ENCODE measurements at places on chromosomes 3 and 15.

DNA sequence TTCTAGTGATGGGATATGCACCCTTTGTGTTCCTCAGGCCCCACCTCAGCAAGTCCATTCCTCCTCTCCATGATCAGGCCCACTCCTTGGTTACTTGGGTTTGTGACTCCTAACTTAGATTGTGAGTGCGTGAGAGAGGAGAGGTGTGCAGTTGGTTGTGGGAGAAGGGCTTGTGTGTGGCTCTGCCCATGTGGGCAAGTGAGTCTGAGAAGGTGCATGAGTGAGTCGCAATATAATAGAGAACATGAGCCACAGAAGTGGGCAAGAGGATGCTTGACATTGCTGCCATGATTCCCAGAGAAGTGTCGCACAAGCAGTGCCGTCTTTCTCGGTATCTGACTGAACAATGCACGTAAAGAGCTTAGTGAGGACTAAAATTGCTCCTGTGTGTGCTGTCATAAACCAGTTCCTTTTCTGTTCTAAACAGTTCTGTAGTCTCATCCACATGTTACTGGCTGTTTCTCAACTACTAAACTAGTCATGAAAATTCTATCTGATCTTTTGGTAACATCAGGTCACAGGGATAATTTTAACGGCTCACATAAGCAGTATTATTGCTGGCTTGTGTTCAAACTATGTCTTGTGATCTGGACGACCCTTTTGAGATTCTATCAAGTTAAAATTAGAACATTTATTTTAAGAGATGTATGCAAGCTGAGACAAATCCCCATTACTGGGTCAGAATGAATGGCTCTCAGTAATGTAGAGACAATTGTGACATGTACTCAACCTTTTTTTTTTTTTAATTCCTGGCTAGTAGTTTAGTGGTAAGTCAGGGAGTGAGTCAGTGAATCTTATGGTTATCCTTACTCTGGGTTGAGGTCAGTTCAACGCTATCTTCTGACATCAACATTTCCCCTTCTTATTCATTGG, 25.6 kb downstream of the GYG1 start:
- DNase-seq = no peak

DNA sequence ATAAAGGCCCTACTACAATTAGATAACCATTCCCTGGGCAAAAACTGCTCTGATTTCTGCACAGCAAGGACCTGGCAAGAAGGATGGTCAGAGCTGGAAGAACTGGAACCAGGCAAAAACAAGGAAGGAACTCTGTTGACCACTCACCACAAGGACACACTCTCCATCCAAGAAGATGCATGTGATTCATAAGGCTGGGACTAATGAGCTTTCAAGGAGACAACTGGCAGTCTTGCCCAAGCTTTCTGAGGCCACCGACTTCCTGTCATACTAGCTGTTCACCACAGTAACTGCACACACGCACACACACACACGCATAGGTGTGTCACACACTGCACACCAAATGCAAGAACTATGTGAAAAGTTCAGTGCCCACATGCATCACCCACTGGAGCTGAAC, 256.6 kb downstream of the OCA2 start:
- no peak for DNase-seq

GRCh38 chr3:165259541-165260193, 63.5 kb upstream of the SLITRK3 start:
- no peak for DNase-seq

GRCh38 chr3:44848634-44849033, 13.1 kb upstream of the TMEM42 start:
- no peak for DNase-seq

- no peak for DNase-seq
Observed at GRCh38 chr3:43905157-43905556, 214.4 kb downstream of the ABHD5 start.

DNA sequence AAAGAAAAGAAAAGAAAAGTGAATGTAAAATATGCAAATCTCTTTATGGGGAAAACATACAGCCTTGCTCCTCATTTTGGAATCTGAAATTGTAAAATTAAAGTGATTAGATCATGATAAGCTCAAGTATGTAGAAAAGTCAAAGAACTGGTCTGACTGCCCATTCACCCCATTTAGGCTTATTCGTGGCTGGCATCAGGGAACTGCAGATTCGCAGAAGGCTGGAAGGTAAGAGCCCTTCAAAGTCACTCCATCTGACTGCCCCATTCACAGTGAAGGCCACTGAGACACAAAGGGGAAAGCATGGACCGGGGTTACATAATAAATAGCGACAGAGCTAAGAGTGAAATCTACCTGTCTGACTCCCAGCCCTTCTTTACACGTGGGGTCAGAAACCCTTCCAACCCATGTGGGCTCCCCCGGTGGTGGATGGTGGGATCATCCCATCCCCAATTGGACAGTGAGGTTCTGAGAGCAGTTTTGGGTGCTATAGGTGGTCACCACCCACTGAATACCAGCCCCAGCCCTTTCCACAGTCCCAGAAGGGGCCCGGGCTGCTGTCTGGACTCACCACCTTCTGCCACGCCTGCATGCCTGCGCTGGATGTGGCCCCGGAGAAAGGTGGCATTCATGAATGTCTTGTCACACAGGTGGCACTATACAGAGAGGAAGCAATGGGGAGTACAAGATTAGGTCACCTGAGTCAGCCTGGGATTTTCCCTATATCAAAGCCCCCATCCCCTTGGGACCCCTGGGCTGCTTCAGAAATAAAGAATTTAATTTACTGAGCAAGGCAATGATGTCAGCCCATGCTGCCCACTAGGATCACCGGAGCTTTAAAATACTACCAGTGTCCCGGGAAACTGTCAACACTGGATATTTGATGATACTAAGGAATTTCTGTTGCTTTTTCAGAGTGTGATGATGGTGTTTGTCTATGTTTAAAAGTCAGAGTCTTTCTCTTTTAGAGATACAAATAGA, 17.9 kb downstream of the DZIP1L start:
- peak; percentile 31 for DNase-seq

DNA sequence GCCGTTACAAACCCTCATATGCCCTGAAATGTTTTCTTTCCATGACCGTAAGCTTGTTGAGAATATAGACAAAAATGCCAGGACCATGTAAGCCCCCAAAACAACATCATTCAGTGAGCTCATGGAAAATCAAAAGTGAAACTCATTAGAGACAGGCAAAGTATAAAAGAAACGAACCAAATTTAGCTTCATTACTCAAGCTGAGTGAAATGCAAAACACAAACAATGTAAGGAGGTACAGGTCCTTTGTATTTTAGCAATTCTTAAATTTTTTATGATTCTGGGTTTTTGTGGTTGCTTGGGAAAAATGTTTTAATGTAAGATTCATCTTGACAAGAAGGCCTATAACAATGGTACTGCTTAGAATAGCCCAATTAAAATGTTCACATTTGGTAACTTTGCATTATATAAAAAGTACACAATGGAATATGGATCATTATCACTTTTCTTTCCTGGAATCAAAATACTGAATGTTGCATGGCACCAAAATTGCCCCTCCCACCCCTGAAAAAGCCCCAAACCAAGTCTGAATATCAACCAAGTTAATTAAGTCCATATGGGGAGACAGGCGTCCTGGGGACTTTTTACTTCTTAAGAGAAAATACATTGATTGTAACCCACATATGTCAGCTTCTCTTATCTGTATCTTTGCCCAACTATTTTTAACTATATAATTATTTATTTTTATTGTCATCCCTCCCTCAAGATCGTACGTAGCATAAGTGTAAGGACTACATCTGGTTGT, 247.7 kb upstream of the CDIN1 start:
- no peak for DNase-seq

DNA sequence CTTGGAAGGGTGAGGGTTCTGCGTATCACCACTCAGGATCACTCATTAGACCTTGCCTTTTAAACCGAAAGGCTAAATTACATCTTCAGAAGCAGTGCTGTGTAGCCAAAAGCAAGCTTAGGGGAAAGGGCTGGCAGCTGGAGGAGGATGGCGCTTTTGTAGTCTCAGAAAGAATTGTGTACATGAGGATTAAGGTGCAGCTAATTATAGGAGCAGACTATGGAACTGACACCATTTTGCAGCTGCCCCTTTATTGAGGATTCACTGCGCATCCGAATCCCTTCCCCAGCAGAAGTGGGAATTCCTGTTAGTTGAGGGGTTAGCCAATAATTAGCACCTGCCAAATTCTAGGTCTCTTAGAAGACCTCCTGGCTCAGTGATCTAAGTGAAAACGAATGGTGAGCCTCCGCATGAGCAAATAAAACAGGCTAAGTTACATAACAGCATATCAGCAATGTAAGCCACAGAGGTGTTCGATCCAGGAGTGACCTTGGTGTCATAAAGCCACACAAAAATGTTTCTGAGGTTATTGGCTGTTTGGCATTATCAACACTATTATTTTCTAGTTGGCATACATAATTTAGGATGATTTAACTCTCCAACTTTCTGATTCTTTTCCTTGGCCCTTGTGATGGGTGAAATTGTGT, 42.6 kb upstream of the SEMA6D start:
- DNase-seq = no peak

DNA sequence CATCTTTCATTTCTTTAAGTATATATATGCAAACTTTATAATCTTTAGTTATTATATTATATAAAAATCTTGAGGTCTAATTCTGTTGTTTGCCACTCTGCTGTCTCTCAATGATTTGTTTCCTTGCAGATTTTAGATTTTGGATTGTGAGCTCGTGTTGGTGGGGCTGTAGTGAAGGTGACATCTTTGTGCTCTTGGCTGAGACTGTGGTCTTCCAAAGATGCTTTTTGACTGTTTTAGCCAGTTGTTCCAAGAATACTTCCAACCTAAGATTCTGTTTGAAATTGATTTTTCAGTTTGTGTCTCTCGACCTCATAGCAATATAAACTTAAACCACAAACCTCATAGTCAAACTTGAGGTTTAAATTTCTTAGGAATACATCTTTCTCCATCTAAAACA, 326.5 kb downstream of the SLC9A9 start:
- DNase-seq = no peak

Measured in T47D (cell line).